ENCODE measurements at places on chromosomes 4 and X.

GRCh38 chr4:136922066-136922465 is 610.2 kb downstream of the PCDH18 start:
- no peak for DNase-seq

GRCh38 chrX:151543706-151544105 is 19.8 kb upstream of the PASD1 start:
- no peak for DNase-seq

DNA sequence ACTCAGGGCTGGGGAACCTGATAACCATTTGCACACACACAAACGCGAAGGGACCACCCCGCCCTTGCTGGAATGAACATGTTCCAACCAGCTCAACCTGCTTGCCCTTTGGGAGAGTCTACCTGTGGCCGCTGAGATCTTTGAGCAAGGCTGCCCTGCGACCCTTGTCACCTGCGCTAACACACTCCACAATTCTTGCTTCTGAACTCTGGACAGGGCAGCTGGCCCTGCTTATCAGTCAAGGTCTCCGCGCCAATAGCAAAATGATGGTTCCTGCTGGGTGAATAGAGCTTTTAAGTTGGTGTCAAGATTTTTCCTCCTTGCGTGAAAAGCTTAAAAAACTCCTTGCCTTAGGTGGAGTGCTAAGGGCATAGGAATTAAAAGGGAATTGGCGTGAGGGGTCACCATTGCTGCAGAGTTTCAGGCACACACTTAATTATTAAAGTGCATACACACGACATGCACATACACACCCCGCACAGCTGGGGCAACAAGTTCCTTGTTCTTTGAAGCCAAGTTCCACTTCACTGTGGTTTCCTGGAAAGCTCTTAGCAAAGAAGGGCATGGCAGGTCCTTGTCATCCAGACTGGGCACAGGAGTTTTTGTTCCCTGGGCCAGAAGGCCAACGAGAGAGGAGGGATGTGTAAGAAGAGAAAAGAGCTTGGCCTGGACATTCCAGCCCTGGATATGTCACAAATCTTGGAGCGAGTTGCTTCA is 207.7 kb downstream of the STIM2 start:
- no peak for DNase-seq

DNA sequence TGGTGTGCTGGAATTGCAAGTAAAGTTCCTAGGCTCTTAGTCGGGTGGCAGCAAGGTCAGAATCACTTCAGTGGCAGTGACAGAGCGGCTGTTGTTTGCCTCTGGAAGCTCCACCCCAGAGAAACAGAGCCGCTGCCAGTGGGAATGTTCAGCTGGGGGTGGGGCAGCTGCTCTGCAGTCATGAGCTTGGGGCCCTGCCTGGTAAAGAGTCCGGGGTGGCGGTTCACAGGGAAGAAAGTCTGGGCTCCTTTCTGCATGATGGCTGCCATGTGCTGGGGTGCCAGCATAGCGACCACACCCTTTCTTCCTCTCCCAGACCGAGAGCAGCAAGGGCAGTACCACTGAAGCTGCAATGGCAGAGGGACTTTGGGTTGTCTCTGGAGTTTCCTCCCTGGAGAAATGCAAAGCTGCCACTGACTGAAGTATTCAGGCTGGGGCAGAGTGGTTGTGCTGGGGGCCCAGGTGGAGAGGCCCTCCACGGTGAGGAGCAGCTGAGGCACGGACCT is 108.8 kb upstream of the CENPE start:
- peak; percentile 55 for DNase-seq

- no peak for DNase-seq
These were observed 147.9 kb upstream of the SMAD1 start for GRCh38 chr4:145333786-145334185.

DNA sequence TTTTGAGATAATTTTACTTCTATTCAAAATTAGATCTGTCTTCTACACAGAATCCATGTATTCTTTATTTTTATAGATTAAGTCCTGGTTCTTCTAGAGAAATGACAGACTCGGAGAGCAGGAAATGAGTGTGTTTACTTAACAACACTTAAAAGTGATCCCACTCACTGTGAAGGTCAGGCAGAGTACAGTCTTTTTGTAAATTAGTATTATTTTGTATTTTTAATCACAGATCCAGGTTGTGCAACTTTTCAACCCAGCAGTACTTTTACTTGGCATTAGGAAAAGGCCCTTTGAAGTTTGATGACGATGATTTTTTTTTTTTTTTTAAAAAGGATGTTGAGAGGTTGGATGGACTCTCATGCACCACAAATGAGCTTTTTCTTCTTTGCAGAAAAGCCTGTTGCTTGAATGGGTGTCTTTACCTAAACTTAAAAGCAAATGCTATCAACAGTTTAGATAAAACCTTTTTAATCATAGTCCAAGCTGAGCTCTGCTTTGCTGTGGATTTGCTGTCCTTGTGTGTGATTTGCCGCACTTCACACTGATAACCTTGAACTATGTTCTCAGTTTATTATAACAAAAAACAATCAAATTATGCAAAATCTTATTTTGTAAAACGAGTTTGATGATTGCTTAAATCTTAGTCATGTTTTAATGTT is 114.1 kb downstream of the MXRA5 start:
- DNase-seq, result no peak

- no peak for DNase-seq
These were observed 84.4 kb downstream of the JAKMIP1 start for GRCh38 chr4:6115746-6116586.

DNA sequence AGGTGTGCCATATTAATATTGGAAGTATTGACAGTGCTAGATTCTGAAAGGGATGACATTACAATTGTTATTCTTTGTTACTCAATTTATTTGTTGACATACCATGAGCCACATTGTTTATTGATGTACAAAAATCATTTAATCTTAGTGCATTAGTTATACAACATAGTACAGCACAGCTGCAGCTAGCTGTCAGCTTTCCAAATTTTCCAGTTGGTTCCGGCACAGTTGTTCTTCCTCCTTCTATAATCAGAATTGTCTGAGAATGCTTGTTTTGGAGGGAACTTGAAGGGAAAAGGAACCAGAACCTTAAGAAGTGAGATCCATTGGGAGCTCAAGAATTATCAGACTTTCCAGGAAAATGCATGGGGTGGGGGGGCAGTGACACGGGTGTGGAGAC is 281.4 kb downstream of the ZIC3 start:
- DNase-seq, result no peak

- DNase-seq, result no peak
These were observed 73.6 kb downstream of the SNX25 start for GRCh38 chr4:185282968-185283367.

GRCh38 chrX:150700107-150700506 is 6.9 kb downstream of the MTMR1 start:
- DNase-seq, result no peak

DNA sequence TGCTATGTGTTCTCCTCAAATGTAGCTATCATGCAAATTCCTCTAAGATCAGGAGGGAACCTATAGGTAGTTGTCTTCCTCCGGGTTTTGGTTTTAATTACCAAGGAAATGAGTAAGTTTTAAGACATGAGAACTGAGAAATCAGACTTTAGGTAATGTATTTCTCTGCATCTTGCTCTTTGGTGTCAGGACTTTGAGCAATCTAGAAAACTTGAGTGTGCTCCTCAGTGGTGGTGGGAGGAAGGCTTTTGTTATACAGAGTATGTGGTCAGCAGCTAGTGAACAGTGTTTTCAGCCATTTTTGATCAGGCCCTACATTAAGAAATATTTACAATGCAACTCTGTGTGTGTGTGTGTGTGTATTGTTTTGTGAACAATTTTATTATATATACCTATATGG is 224.1 kb downstream of the KLHL13 start:
- no peak for DNase-seq

GRCh38 chr4:3426465-3427133 is 15.2 kb upstream of the HGFAC start:
- no peak for DNase-seq

GRCh38 chrX:153595859-153596857 is 2.8 kb downstream of the CCNQ start:
- no peak for DNase-seq

DNA sequence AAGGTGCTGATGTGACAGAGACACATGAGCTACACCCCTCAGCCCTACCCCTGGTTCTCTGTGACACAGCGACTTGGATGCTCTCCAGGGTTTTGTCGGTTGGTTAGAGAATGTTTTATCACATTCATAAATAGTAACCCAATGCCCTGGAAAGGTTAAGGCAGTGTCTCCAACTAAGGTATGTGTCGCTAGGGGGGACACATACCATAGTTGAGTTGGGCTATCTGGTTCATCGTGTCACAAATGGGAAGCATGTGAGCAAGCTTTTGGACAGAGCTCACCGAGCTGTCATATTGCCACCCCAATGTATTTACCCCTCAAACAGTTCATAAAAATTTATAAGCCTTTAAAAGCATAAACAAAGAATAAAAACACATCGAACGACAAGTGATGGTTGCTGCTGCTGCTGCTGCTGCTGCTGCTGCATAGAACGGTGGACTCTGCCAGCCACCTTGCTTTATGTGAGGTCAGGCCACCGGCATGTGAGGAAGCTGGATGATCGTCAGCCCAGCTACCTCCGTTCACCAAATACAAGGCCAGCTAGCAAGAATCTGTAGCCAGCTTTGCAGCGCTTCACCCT is 55.9 kb downstream of the STOX2 start:
- DNase-seq, result no peak

DNA sequence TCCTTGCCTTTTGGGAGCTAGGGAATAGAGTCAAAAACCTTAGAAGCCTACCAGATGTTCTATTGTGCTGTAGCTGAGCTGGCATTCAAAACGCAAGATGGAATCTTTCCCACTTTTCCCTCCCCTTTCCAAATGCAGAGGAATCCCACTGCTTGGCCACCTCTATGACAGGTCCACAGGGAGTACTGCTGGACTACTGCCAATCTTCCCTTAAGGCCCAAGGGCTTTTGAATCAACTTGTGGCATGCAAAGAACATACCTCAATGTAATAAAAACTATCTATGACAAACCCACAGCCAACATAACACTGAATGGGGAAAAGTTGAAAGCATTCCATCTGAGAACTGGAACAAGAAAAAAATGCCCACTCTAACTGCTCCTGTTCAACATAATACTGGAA is 139.2 kb upstream of the AGTR2 start:
- DNase-seq, result no peak

- DNase-seq, result no peak
These were observed 28.3 kb upstream of the AP1S2 start for GRCh38 chrX:15882704-15883539.

DNA sequence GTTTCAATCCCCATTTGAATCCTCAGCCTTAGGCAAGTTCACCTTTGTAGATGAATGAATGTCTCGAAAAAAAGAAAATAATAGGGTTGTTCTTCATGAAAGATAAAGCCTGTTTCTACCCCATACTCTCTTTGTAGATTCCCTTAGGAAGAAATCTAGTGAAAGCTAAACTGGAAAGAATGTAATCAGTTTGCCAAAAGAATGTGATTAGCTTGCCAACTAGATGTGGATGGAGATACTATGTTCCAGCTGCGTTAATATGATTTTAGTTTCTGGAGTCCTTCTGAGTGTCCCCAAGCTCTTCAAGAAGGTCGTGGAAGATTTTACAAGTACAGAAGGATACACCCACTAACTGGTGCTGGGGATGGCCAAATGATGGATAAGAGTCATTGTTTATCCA is 162.3 kb upstream of the EDNRA start:
- no peak for DNase-seq

Measured in left hindlimb (tissue), 1 donor.